Brain pericyte (primary cell): ENCODE measurements at places on chromosomes 3 and 15.

DNA sequence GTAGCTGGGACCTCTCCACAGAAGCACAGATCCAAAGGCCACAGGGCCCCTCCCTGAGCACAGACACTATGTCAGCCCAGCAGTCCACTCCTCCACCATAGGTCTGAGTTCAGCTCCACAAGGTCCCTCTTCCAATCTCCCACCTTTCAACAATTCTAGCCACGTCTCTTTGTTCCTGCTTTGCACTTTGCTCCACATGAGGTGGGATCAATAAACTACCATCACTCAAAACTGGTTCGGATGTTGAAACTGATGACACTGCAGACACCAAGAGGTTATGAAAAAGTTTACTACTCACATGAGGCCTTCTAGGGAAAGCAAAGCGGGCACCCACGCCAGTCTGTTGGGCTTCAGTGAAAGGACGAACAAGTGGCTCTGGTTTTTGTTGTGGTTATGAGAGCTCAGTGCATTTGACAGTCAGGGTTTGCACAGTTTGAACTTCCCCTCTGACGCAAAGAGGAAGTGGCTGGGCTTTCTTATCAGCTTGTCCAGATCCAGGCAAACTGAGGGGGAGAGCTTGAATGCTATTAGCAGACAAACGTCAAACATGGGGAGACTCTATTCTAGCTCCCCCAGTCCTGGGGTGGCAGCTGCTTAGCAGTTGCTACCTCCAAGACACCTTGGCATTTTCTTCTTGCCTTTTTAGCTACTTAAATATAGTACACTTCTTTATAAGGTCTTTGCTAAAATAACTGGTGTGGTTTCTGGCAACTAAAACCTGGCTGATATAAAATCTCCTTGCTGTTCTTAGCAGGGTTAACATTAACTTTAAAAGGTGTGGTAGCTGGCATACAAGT, 37.8 kb downstream of the ZNF445 start:
- no peak for DNase-seq

GRCh38 chr15:90650956-90651689, 66.0 kb upstream of the BLM start:
- DNase-seq, result no peak

- no peak for DNase-seq
Observed at GRCh38 chr3:12901623-12902045, 60.3 kb upstream of the RPL32 start.

GRCh38 chr3:110646496-110646895, 425.1 kb upstream of the NECTIN3 start:
- no peak for DNase-seq

- DNase-seq, result no peak
Observed at GRCh38 chr3:16904423-16905417, 20.0 kb downstream of the PLCL2 start.

DNA sequence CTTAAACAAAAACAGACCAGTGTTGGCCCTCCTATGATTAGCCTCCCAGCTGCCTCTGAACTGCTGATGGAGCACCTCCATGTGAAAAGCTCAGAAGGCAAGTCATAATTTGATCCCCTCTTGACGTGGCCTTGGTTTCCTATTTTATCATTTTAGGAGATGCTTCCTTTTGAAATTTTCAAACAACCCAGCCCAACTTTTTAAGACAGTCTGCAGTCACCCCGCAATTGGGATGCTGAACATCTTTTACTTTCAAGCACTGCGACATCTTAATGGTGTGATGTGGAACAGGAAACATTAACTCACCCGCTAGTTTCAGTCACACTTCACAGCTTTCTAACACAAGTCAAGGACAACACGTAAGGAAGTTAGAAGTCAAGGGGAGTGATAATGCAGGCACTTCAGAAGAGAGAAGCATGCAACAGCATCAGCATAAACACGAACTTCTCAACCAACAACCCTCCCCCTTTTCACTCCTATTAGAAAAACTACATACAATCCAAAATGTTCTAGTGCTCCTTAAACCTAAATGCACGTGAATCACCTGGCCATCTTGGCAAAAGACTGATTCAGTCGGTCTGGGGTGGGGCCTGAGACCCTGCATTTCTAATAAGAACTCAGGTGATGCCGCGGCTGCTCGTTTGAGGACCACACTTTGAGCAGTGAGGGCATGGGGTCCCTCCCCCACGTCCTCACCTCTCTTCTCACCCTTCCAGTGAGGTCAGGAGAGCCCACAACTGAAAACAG, 161.5 kb downstream of the FOXP1 start:
- DNase-seq, result no peak

DNA sequence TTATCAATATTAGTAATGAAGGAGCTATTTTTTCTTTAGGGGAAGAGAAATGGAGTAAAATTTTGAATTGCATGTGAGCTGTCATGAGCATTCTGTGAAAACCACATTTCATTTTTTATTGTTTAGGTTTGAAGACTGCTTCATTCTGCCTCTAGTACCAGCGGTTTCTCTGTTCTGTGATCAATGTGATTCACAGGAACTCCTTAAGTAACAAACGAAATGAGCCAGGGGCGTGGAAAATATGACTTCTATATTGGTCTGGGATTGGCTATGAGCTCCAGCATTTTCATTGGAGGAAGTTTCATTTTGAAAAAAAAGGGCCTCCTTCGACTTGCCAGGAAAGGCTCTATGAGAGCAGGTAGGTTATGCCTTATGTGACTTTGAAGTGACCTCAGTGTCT, 13.0 kb downstream of the NIPA2 start:
- no peak for DNase-seq

GRCh38 chr15:42848846-42849245, 71.7 kb downstream of the TTBK2 start:
- DNase-seq, result no peak

GRCh38 chr15:28914046-28914445, 28.3 kb downstream of the APBA2 start:
- no peak for DNase-seq

GRCh38 chr3:160057331-160057730, 68.7 kb downstream of the IL12A start:
- no peak for DNase-seq

DNA sequence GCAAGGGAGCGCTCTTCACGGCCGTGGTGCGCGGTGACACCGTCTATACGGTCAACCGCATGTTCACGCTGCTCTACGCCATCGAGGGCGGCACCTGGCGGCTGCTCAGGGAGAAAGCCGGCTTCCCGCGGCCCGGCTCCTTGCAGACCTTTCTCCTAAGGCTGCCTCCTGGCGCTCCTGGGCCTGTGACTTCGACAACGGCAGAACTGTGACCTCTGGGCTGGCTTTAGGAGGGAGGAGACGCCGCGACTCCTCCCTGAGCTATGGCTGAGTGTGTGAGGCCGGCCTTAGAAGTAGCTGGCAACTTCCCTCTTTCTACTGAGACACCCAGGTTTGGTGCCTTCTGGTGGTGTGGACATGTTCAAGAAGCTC, 1.4 kb downstream of the KBTBD13 start:
- no peak for DNase-seq

GRCh38 chr3:197165890-197166289, 132.5 kb downstream of the DLG1 start:
- no peak for DNase-seq

DNA sequence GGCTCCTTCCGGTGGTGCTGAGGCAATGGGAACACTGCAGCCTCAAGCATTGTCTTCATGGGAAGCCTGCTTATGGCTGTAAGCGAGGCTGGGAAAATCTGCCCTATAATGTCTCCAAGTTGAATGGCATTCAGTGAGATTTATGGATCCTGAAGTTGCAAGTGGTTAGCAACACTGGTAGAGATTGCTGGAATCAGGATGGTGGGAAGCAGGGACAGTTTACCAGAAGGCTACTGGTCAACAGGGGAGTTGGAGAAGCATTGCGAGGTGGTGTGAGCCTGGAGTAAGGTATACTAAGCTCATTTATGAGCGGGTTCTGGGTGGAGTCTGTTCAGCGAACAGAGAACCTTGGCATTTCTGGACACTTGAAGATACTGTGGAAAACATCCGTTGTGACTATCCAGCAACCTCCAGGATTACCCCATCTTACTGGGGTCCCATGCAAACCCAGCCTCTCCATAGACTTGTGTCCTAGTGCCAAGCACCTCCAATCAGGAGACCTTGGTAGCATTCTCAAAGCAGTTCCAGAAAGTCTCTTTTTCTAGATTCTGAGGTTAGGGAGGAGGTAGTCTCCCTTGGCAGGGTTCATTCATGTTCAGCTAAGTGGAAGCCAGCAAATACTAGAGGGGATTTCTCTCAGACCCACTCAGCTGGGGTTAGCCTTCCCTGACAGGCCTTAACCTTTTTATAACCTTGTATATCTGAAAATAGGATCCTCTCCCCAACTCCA, 7.3 kb downstream of the RPSA start:
- DNase-seq, result no peak

- peak; percentile 34 for DNase-seq
Observed at GRCh38 chr15:83248151-83249029, 36.1 kb downstream of the BNC1 start.

- no peak for DNase-seq
Observed at GRCh38 chr15:66293419-66294156, at the start of gene DIS3L. Gene DIS3L (plus strand): TSS chr15:66293568. CDS start chr15:66293597, 29 bp downstream.

- no peak for DNase-seq
Observed at GRCh38 chr3:14581334-14582044, 41.3 kb upstream of the GRIP2 start.

DNA sequence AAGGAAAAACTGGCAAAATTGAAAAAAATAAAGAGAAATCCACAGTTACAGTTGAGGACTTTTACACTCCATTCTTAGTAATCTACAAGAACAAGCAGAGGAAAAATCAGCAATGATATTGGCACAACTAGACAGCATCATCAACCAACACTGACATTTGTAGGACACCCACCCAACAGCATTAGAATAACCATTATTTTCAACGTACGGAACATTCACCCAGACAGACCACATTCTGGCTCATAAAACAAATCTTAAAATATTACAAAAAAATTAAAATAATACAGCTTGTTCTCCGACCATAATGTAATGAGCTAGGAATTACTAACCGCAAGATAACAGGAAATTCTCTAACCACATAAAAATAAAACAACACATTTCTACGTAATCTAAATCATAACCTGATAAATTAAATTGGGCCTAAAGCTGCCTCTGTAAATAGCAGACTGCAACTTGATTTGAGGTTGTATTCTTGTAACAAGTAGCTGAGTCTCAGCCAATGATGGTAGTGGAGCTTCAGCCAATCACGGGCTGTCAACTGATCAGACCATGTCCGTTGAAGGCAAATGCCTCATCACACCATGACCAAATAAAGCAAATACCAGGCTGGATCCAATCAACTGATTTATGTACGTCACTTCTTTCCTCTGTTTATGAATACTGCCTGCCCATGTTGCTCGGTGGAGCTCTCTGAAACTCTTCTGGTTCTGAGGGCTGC, 9.2 kb downstream of the PLSCR4 start:
- DNase-seq, result no peak

DNA sequence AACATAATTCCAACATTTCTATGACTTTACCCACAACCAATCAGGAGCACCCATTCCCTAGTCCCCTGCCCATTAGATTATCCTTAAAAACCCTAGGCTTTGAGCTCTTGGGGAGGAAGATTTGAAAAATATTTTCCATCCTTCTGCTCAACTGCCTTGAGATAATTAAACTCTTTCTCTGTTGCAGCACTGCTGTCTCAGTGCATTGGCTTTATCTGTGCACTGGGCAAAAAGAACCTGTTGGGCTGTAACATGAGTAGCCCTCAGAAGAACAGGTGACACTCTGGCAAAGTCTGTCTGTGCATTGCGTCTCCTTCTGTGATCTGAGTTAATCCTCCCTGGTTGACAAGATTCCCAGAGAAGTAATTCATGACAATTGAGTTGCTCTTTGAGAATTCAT, 83.9 kb downstream of the ZMAT3 start:
- no peak for DNase-seq

GRCh38 chr3:14949126-14949525, 1.7 kb downstream of the NR2C2 start:
- DNase-seq, result no peak
